ENCODE measurements at places on chromosomes 3 and 15.

- no peak for DNase-seq
Observed at GRCh38 chr15:72342385-72342784, 22.4 kb upstream of the CELF6 start.

- DNase-seq = no peak
Observed at GRCh38 chr3:142863930-142864920, 24.7 kb downstream of the PCOLCE2 start.

DNA sequence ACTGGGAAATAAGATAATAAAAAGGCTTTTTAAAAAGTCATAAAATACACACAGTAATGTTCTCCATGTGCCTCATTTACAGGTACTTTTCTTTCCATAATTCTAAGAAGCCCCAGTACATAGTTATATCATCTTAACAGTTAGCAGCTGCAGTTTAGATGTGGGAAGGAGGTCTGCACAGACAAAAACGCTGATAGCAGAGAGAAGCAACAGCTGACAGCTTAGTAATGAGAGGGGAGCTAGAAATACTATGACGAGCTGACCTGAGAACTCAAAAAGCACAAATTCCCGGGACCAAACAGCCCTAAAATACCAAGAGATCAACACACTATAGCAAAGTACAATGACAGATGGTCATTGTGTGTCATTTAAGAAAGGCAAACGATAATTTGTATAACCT is 36.7 kb upstream of the ARHGEF3 start:
- DNase-seq = no peak

DNA sequence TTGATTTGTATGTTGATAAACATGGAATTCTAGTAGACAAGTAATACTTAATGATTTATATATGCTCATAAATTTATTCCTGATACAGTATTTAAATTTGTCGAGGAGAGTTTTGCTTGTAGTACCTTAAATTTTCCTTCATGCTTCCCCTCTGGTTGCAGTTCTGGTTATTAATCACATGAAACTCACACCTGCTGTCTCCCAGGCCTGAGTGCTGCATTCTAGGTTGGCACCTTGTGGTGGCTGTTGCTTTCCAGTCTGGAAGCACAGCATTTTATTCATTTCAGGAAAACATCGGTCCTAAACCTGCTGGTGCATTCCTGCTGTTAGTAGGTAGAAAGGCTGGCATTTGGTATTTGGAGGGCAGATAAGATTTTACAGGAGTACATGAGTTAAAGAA is 44.9 kb downstream of the ATP1B3 start:
- no peak for DNase-seq

DNA sequence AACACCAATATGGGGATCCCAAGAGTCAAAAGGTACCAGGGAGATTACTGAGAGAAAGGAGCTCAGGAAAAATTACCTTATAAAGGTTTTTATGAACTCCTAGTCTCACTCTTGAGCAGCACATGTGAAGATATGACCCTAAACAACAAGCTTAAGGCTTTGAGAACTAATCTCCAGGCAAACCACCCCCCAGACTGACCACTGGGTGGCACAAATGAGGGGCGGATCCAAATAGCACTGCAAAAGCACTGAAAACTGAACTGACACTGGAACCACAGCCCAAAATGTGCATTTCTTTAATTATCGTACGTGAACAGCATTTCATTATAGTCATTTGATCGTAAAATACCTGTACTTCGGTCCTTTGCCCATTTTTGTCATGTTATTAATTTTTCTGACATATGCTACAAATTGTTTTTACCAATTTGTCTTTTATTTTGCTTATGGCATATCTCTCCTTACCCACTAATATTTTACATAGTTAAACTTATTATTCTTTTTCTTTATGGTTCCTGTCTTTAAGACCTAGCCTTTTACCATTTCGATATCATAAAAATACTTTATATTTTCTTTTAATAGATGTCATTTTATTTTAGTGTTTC is 31.5 kb upstream of the TFDP2 start:
- DNase-seq = no peak

GRCh38 chr15:95498961-95499360 is 831.5 kb upstream of the NR2F2 start:
- DNase-seq = no peak

- DNase-seq = no peak
Observed at GRCh38 chr3:167736264-167736787, 805 bp downstream of the SERPINI1 start.

DNA sequence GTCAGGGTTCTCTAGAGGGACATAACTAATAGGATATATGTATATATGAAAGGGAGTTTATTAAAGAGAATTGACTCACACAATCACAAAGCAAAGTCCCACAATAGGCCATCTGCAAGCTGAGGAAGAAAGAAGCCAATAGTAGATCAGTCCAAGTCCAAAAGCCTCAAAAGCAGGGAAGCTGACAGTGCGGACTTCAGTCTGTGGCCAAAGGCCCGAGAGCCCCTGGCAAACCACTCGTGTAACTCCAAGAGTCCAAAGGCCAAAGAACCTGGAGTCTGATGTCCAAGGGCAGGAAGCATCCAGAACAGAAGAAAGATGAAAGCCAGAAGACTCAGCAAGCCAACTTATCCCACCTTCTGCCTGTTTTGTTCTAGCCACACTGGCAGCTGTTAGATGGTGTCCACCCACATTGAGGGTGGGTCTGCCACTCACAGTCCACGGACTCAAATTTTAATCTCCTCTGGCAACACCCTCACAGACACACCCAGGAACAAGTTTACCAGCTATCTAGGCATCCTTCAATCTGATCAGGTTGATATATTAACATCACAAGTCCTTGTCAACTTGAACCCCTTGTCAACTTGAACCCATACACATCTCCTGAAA is 54.2 kb upstream of the ACAD9 start:
- no peak for DNase-seq

DNA sequence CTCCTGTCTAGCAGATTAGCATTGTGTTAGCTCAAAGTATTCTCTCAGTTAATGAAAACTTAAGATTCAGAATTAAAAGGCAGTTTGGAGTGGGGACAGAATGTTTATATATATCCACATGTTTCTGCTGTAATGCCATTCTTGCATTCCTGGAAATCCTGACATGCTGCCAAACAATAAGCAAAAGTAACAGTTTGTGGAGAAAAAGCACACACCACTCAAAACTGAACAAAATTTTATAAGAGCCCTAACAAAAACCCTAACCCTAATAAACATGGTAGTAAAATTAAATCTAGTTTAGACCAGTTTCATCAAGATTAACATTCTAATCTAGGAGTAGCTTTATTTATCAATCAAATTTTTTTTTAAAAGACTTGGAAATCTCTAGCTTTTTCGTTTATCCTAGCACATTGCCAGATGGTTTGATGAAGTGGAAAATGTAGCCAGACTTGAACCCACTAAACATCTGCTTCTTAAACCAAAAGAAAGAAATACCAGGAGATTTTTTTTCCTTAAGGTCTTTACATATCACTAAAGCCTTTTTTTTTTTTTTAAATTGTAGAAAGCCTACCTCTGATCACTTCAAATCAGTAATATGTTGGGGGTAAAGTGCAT is 3.7 kb downstream of the TCAIM start:
- DNase-seq = no peak

- no peak for DNase-seq
Observed at GRCh38 chr3:148229107-148229506, 468.6 kb upstream of the AGTR1 start.

GRCh38 chr3:144011251-144011799 is 39.7 kb downstream of the DIPK2A start:
- no peak for DNase-seq

DNA sequence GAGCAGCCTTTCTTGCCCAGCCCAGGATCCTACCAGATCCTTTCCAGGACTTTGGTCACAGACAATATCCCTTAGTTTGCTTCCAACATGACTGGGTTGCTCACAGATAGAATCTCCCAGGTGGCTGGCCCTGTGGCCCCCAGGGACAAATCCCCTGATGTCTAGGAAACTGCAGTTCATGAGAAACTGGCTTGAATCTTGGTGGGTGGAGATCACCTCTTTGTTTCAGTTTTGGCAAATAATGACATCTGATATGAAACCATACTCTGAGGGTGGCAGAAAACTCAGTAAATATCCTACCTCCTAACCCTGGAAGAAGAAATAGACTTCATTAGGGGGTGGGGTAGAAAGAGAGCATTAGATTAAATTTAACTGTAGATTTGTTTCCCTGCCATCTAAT is 44.1 kb upstream of the PFN2 start:
- DNase-seq = no peak

DNA sequence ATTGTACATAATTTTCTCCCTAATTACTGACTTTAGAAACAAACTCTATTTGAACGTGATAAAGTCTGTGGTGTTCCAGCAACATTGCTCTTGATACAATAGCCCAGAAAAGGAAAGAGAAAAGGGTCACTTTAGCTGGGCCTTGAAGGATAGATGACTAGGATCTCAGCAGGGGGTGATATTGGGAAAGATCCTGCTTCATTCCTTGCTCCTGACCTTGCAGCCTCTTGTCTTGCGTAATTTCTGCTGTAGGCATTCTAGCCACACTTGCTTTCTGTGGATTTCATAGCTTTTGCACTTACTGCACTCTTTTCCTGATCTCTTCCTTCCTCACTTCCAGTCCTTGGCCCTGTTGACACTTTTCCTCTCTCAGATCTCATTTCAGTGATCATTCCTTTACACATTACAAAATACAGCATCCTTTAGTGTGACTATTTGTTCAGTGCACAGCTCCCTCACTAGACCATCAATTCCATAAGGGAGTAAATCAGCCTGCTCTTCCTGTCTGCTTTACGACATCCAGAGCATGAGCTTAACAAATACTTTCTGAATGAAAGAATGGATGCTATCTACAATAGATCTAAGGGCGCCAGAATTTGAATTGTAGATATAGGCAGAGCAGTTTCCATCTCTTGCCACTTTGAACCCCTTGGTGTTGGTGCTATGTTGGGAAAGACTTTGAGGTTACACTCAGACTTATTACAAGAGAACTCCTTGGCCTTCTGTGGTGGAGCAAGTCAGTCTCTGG is 559.6 kb upstream of the MDFIC2 start:
- DNase-seq = no peak

- DNase-seq = no peak
Observed at GRCh38 chr15:73437543-73438109, 5.3 kb upstream of the REC114 start.

DNA sequence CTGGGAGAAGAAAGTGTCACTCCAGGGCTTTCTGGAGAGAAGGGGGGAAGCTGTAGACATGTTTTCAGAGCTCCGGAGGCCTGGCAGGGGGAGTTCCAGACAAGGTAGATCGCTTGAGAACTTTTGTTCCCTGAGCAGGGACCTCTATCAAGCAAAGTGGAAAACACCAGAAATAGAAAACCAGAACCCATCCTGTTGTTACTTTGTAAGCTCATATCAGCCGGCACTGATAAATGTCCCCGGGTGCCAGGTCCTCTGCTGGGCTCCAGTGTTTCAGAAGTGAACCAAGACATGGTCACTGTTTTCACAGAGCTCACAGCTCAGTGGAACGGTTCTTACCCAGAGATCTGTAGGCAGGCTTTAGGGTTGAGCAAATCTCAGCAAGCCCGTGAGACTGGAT is 13.5 kb downstream of the HDDC3 start:
- no peak for DNase-seq

GRCh38 chr3:185420762-185421161 is 57.8 kb downstream of the MAP3K13 start:
- DNase-seq = no peak

GRCh38 chr3:59013611-59014010 is 36.2 kb downstream of the CFAP20DC start:
- DNase-seq = no peak

GRCh38 chr3:61936344-61936937 is 375.1 kb downstream of the PTPRG start:
- no peak for DNase-seq
